ENCODE measurements at places on chromosomes 7 and 10.

DNA sequence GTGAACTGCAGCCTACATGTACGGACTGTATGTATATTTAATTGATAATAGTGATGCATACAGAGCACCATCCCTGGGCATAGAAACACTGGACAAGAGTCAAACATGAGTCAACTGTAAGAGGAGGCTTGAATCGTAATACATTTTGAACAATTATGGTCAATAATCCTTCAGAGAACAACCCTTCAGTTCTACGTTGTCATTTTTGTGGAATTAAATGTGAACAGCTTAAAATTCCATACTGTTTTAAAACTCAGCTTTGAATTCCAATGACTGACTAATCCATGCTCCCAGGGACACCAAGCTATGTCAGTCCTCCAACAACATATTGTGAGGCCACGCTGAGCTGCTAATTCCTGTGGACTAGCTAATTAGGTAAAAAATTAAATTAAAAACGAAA, 41.5 kb upstream of the KMT2E start:
- DNase-seq, result no peak

DNA sequence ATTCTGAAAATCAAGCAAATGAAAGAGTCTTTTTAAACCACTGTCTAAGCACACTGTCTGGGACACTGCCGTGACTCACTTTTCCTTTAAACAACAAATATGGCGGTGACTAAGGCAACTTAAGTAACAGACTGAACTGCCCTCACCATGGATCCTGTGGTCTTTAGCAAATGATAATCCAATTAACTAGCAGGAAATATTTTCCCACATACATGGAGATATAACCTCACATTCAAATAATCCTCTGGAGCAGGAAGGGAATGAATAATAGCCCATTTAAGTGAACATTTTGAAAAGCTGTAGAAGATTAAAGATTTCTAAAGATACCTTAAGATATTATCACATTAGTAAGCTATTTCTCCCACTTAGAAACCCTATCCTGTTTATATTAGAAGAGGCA, 40.3 kb upstream of the LRRC17 start:
- DNase-seq, result no peak

- DNase-seq, result no peak
These were observed 80.4 kb upstream of the ANLN start for GRCh38 chr7:36309301-36309700.

DNA sequence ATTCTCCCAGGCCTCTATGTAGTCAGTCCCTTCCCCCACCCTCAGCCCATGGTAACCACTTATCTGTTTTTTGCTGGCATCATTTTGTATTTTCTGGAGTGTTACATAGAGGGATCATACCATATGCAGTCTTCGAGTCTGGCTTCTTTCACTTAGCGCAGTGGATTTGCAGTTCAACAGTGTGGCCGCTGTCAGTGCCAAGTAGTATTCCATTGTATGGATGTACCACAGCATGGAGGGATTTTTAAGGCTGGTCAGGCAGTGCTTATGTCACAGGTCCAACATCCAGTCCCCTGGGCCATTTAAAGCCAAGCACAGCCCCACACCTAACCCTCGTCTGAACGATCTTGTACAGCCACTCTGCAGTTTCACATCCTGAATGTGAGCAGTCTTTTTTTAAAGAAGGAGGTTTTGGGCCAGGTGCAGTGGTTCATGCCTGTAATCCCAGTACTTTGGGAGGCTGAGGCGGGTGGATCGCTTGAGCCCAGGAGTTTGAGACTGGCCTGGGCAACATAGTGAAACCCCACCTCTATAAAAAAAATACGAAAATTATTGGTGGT, 121.8 kb downstream of the CUX1 start:
- DNase-seq, result no peak

DNA sequence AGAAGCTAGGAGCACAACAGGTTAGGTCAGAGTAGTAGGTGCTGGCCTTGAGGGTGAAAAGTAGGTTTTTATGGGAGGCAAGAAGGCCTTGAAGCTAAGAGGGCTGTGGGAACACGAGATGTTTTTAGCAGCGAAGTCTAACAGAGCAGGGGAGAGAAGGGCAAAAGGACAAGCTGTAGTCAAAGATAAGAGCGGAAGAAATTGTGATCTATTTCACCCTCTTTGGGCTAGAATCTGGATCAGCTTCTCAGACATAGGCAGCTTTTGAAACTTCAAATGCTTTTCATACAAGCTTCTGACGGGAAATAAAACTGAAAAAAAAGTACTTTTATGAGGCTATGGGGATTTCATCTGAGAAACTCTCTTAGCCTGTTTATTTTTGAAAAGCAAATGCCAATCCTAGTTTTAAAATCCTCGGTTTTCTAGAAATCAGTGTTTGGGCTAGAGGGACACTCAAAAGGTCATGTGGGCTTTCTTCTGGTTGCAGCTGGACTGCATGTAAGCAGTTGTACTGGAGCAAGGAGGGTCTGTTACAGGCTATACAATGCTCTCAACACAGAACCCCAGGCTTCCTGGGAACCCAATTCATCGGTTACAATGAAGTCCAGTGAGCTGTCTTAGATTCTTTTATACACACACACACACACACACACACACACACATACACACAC, 83.6 kb downstream of the RNF216 start:
- DNase-seq, result no peak

GRCh38 chr10:62155054-62155680, 113.5 kb downstream of the RTKN2 start:
- no peak for DNase-seq

Measured in NCI-H446 treated with DMSO at 0.1 percent for 48 hours (cell line).